Lower lobe of right lung (tissue), 2 donors: ENCODE measurements at places on chromosomes 2 and 18. TPM values are rescaled to one million over a fixed set of nuclear protein-coding genes. Genes with fewer than 3 reads are reported as not detected.

- peaks cover 15% of the 10 kb centered on the region for H3K4me1 ChIP-seq
- DNase-seq: no peak
- H3K27ac ChIP-seq: peak overlapping the region; percentile 84
- H3K27me3 ChIP-seq: peaks cover 2% of the 10 kb centered on the region
These were observed 710 bp downstream of the SEC11C start for GRCh38 chr18:59140302-59140885.

GRCh38 chr2:23824777-23825212 is 102.1 kb downstream of the ATAD2B start:
- no peaks in the 10 kb centered on the region for H3K27me3 ChIP-seq
- H3K4me1 ChIP-seq: no peaks in the 10 kb centered on the region
- no peak overlapping the region for H3K27ac ChIP-seq

DNA sequence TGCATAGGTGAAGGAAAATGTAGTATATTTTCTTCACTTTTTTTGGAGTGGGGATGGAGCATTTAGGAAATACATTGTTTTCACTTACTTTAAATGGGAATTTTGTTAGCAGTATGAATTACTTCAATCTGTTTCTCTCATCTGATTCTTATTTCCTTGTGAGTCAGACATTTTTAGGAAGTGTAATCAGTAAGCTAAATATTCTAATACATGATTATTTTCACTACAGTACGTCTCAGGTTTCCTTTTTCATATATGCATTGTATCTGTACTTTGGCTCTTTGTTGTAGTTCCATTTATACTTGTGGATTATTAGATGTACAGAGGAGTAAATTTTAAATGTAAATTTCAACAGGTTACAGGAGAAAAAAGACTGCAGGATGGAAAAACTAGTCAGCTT is 27.9 kb downstream of the GPD2 start:
- DNase-seq: no peak
- no peak overlapping the region for H3K27ac ChIP-seq
- no peaks in the 10 kb centered on the region for H3K27me3 ChIP-seq

GRCh38 chr2:5975401-5975800 is 283.2 kb downstream of the SOX11 start:
- no peaks in the 10 kb centered on the region for H3K27me3 ChIP-seq
- H3K36me3 ChIP-seq: no peaks in the 10 kb centered on the region
- no peak overlapping the region for H3K27ac ChIP-seq
- H3K4me3 ChIP-seq: no peak overlapping the region

TBR1 gene
- total RNA-seq: not detected

- no peak for DNase-seq
- no peaks in the 10 kb centered on the region for H3K27me3 ChIP-seq
- H3K27ac ChIP-seq: no peak overlapping the region
- H3K4me1 ChIP-seq: peaks cover 4% of the 10 kb centered on the region
- H3K36me3 ChIP-seq: no peaks in the 10 kb centered on the region
These were observed 145.6 kb downstream of the PDE1A start for GRCh38 chr2:182281276-182281675.

LHCGR gene
- 0.30 TPM for total RNA-seq

ASB18 gene
- not detected for total RNA-seq

DNA sequence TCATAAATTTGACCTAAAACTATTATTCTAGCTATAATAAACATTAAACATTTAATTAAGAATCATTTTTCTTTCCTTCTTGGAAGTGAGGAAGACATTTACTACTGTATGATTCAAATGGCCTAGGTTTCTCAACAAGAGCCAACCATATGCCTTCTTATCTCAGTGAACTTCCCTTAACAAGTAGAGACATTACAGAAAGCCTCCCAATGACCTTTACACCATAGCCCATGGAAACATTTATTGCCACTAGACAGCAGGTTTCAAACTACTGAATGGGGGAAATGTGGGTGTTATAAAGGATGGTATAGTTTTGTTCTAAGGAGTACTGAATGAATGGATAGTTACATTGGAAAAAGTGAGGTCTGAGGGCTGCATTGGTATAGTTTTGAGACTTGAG is 349.4 kb upstream of the SPRED2 start:
- no peak for DNase-seq
- H3K27me3 ChIP-seq: no peaks in the 10 kb centered on the region
- no peaks in the 10 kb centered on the region for H3K4me1 ChIP-seq
- no peak overlapping the region for H3K4me3 ChIP-seq
- no peak overlapping the region for H3K27ac ChIP-seq
- H3K36me3 ChIP-seq: no peaks in the 10 kb centered on the region

DNA sequence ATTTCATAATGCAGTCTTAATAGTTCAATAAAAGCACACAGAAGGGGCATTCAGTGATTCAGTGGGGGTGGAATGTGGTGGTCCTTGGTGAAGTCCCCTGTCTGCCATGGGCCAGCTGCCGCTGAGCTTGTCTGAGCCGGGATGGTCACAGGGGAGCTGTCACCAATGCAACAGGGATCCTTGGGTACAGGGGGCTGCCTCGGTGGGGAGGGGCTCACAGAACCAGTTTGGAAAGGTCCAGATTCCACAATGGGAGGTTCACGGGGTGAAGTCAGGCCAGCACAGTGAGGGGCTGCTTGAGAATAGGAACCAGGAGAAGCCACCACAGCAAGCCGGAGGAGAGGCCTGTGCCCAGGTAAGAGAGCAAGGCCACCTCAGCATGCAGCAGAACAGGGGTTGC is 75.4 kb downstream of the GYPC start:
- H3K4me1 ChIP-seq: no peaks in the 10 kb centered on the region
- no peaks in the 10 kb centered on the region for H3K36me3 ChIP-seq
- no peak overlapping the region for H3K27ac ChIP-seq
- no peak overlapping the region for H3K4me3 ChIP-seq
- DNase-seq: no peak

PCARE gene
- 0.95 TPM for total RNA-seq

GRCh38 chr2:21431078-21431477 is 307.3 kb downstream of the TDRD15 start:
- no peak overlapping the region for H3K27ac ChIP-seq
- H3K4me1 ChIP-seq: no peaks in the 10 kb centered on the region
- no peaks in the 10 kb centered on the region for H3K36me3 ChIP-seq
- no peak overlapping the region for H3K4me3 ChIP-seq
